Stimulated activated CD8-positive, alpha-beta memory T cell treated with anti-CD3 and anti-CD28 coated beads, Interleukin-15, amount 100 ng/mL, for 4 hours (primary cell): ENCODE measurements at places on chromosomes 12 and 14.

GRCh38 chr12:8622646-8623045 is 10.0 kb upstream of the AICDA start:
- DNase-seq, result no peak

GRCh38 chr14:61615743-61616523 is 79.4 kb upstream of the HIF1A start:
- no peak for DNase-seq

DNA sequence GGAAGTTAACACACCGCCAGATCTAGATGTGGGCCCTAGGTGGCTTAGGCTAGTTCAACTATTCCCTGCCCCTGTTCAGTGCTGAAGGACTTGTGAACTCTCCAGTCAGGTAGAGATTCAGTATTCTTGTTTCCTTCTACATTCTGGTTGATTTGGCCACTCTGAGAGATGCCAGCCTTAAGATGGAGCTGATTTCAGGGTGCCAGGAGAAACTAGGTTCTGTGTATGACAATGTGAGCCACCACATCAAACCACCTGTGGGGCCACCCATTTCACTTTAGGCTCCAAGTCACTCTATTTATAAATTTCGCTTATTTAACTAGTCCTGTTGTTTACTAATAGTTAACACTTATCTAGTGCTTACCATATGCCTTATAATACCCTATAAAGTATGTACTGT is 26.0 kb downstream of the FRMD6 start:
- DNase-seq, result no peak

GRCh38 chr14:68654471-68654941 is 138.4 kb downstream of the ZFP36L1 start:
- DNase-seq, result no peak

DNA sequence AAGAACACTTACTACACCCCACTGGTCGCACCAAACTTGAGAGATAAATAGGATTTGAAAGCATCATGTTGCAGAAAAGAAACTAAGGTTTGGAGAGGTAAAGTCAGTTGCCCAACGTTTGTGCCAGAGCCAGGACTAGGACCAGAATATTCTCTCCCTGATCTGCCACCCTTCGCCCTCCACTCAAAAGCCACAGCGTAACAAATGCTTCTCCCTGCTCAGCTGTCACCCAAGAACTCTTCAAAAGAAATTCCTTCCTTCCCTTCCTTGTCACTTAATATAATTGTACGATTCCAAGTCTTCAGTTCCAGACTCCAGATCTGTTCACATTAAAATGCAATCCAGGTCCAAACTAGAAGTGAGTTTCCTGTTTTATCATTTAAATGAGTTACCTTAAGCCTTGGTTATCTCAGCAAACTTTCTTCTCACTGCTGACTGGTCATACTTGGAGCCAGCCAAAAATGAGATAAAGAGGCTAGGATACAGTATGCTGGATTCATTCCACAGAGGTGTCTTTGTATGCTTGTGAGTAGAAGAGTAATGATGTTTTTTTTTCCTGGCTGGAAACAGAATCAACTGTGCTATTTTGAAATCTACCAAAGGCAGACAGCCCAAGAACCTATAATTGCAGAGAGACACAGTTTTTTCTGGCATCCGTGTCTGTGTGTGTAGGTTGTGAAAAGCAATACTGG is 12.8 kb upstream of the PPFIBP1 start:
- DNase-seq, result no peak

DNA sequence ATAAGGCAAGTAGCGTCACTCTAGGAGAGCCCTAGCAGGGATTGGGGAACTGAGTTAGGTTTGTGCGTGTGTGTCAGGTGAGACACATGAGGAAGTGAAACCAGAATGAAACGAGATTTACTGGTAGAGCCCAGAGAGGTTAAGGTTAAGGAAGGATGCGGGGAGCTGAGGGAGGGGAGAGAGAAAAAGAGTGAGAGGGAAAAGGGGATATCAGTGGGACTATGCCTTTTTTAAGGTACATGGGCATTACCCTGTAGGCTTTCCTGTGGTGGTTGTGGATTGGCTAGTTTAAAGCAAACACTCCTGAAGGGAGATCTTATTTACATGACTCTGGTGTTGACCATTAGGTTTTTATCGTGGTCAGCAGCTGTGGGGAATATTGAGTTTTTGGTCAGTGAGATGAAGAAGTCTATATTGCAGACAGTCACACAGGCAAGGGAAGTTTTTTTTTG is 13.9 kb downstream of the ZDHHC17 start:
- no peak for DNase-seq

GRCh38 chr12:126949558-126949957 is 1317.4 kb upstream of the TMEM132C start:
- no peak for DNase-seq

DNA sequence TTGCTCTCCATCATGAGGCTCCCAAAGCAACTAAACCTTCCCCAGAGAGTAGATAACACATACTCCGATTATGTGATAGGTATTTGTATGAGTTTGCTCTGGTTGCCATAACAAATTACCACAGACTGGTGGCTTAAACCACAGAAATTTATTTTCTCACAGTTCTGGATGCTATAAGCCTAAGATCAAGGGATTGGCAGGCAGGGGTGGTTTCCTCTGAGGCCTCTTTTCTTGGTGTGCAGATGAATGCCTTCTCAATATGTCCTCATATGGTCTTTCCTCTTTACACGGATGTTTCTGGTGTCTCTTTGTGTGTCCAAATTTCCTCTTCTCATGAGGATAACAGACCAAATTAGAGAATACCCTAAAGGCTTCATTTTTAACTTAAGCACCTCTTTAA is 285.8 kb upstream of the GRIP1 start:
- DNase-seq, result peak; percentile 4

GRCh38 chr12:98814254-98814653 is 169.2 kb downstream of the APAF1 start:
- no peak for DNase-seq

GRCh38 chr12:23770202-23770938 is 179.1 kb downstream of the SOX5 start:
- DNase-seq, result no peak

DNA sequence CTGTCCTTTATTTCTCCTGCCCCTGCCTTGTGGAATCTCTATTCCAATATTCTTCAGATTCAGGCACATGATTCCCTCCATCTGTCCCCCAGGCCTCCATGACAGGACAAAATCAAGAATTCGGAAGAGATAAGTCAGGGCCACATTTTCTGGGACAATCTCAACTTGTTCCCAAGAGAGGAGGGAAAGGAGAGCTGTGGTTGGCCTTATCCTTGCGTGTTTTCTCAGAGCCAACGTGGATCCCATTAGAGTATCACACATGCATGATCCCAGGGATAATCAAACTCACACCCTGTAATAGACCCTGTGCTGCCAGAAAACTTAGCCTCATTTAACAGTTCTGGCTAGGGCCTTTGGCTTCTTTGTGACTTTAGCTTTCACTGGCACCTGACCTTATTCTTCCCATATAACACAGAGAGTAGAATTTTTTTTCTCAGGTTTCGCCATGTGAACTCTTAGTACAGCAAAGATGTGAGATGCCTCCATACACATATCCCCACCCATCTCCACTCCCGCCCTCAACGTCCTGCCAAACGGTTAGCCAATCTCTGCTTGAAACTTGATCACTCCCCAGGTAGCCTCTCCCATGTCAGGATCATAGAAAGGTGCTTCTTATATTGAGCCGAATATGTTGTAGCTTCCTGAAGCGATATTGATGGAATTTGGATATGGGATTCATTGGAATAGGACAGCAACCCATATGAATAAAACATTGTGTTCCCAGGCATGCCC is 6.7 kb upstream of the KRT1 start:
- DNase-seq, result no peak
